ENCODE measurements at places on chromosomes 16 and 17.

GRCh38 chr17:57625511-57625910 is 119.6 kb downstream of the CCDC182 start:
- DNase-seq: no peak

GRCh38 chr17:82353484-82353883 is 5.6 kb upstream of the TEX19 start:
- DNase-seq: no peak

DNA sequence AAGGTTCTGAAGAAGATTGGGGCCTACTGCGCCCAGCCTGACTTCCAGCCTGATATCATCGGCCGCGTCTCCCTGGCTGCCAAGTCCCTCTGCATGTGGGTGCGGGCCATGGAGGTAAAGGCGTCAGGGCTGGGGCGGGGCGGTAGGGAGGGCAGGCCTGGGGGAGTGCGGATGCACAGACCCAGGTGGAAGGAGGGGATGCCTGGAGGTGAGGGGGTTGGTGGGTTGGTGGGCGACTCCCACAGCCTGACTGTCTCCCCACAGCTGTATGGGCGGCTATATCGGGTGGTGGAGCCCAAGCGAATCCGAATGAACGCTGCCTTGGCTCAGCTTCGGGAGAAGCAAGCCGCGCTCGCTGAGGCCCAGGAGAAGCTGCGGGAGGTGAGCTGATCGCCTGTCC is 26.8 kb upstream of the KDM6B start:
- no peak for DNase-seq

DNA sequence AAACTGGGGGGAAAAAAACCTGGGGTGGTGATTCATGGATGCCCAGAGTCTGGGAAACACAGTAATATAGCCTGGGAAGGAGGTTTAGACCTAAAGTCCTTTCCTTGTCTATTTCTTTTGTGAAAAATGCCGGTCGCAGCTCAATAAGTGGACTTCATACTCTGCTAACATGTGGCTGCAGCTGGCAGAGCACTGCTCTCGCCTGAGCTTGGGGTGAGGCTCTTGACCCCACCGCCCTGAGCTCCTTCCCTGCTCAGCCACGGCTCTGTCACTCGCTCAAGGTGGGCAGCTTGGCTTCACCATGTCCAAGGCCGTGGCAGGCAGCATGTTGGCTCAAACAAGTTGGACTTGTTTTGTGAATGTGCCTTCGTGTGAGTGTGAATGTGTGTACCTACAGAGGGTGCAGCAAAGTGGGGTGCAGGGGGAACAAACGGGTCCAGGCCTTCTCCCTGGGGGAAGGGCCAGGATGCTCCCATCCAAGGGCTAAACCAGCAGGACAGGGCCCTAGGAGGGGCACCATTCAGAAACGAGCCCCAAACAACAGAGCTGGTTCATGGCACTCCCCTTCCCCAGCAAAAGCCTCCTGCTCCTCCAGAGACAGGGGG is 4.9 kb downstream of the FA2H start:
- no peak for DNase-seq

- no peak for DNase-seq
These were observed 168.3 kb downstream of the SLC39A11 start for GRCh38 chr17:72924196-72924595.

DNA sequence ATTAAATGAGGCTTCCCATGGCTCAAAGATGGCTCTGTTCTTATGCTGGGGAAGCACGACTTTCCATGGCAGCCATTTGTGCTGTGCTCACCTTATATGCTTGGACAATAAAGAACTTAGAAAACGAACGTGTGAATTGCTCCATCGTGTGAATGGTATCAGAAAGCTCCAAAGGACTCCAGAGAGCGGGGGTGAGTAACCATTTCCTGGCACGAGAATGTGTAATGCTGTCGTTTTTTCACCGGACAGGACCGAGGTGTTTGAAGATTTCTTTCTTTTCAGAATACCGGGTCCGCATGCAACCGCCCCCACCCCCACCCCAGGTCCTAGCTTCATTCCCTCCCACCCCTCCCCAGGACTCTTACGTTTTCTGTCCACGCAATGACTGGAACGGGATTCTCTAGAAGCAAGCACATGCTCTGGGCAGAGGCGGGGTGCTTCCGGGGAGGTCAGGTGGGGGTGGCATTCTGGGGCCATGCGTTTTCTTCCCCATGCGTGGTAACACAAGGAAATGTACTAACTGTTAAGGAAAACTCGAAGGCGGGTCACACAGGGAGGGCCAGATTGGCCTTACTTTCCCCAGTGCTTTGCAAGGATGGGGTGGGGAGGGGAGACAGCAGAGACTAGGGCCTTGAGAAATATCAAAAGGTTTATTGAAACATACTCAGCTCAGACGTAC is 26.2 kb downstream of the GPRC5B start:
- no peak for DNase-seq

- DNase-seq: no peak
These were observed 468 bp downstream of the IL4R start for GRCh38 chr16:27314161-27314723.

Measured in activated T-cell treated with anti-CD3 and anti-CD28 coated beads for 4 hours (primary cell).